ENCODE measurements at places on chromosomes 6 and 20. TPM values are rescaled to one million over a fixed set of nuclear protein-coding genes. Genes with fewer than 3 reads are reported as not detected.

DNA sequence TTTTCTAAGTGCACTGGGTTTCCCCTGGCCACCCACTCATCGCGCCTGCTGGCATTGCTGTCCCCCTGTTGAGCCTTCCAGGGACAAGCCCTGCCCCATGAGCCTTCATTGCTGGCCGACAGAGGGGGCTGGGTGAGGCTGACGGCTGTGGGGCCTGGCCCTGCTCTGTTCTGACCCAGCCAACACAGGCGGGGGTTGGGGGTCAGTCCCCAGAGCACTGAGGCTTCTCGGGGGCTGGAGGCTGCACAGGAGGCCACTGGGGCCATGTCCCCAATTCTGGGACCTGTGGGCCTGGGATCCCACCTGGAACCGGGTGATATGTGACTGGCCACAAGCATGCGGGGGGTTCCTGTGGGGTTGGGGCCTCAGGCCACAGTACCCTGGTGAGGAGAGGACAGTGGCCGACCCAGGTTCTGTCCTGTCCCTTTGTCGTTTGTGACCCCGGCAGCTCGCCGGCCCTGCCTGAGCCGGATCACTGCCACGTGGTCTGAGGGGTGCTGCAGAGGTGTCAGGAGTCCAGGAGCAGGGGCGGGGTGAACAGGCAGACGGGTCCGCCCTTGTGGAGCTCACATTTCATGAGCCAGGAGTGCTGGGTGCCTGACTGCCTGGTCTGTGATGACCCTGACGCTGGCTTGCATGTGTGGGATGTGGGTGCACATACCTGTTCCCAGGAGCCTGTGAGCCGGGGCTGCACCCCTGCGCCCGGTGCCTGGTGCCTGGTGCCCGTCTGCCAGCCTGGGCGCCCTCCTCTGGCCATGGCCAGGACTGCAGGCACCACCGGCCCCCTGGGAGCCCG, 2.1 kb upstream of the COL20A1 start:
- H3K36me3 ChIP-seq: no peaks in the 10 kb centered on the region
- peaks cover 11% of the 10 kb centered on the region for H3K27me3 ChIP-seq
- peak; percentile 72 for DNase-seq
- no peak overlapping the region for H3K27ac ChIP-seq
- H3K4me3 ChIP-seq: no peak overlapping the region

DNA sequence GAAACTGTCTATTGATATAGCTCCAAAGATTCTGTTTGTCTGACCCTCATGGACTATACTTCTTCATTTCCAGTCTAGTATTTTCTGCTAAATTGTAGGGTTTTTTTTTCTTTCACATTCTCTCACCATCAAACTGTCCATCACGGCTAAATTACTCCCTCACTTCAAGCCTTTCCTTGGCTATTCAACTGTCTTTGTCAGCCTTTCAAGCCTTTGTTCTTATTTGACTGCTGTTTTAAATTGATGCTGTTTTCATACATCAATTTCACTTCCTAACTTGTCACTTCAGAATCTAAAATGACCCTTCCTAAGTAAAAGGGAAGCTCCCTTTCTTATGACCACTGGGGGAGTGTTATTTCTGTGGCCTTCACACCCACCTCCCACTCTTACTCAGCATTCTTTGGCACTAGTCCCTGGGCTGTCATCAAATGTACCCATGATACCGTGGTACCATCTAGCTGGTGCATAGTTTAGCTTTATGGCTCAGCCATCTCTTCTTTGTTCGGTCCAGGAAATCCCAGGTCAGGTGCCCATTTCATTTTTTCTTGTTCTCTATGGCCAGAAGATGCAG, 8.6 kb downstream of the GJA1 start:
- no peak for DNase-seq
- peaks cover 36% of the 10 kb centered on the region for H3K36me3 ChIP-seq
- no peaks in the 10 kb centered on the region for H3K27me3 ChIP-seq
- no peak overlapping the region for H3K4me3 ChIP-seq
- H3K4me1 ChIP-seq: peaks cover 41% of the 10 kb centered on the region
- no peak overlapping the region for H3K27ac ChIP-seq

DNA sequence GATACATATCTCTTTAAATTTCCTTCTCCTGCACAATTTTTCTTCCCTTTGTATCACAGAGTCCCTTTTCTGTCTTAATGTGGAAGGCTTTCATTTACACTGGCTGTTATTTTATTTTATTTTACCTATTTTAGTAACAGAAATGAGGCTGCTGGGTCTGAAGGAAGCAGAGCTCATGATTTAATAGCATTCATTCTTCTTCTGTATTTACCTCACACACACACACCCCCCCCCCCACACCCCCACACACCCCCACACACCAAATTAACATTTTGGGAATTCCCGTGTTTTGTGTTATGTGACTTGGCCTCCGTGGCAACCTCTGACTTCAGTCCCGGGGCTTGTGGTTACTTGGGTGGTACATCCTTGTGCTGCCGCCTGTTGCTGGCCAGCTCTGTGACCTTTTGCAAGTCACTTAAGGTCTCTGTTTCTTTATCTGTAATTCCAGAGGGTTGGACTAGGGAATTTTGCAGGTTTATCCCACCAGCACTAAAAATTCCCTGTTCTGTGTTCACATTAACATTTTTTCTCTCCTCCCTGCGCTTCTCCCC, 108.8 kb downstream of the TIAM2 start:
- H3K36me3 ChIP-seq: no peaks in the 10 kb centered on the region
- no peak for DNase-seq
- H3K27ac ChIP-seq: no peak overlapping the region
- no peaks in the 10 kb centered on the region for H3K27me3 ChIP-seq
- peaks cover 8% of the 10 kb centered on the region for H3K4me1 ChIP-seq

DNA sequence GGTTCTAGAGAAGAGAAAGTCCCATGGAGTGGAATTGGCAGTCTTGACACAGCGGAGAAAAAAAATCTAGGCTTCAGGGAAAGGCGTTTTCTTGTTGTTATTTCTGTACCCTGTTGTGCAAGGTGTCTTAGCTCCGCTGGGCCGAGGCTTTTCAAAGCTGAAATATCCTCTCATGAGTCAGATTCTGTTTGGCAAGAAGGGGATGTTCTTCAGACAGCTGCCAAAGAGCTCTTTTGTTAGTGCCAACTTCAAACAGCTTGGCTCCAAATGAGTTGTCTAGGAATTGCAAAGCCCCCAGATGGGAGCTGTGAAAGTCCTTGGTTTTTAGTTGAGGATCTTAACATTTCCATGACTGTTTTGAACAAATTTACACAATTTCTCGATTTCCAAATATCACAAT, 45.6 kb downstream of the LRRN4 start:
- no peaks in the 10 kb centered on the region for H3K27me3 ChIP-seq
- DNase-seq: peak; percentile 16
- peaks cover 24% of the 10 kb centered on the region for H3K4me1 ChIP-seq
- H3K36me3 ChIP-seq: peaks cover 4% of the 10 kb centered on the region
- H3K27ac ChIP-seq: no peak overlapping the region
- H3K4me3 ChIP-seq: no peak overlapping the region

Gene NOTCH4
- total RNA-seq: 4.5 TPM

- no peak overlapping the region for H3K4me3 ChIP-seq
- H3K27ac ChIP-seq: no peak overlapping the region
- no peaks in the 10 kb centered on the region for H3K36me3 ChIP-seq
- H3K27me3 ChIP-seq: no peaks in the 10 kb centered on the region
Measured at GRCh38 chr20:15455279-15455678, 1117.9 kb upstream of the FLRT3 start.

DNA sequence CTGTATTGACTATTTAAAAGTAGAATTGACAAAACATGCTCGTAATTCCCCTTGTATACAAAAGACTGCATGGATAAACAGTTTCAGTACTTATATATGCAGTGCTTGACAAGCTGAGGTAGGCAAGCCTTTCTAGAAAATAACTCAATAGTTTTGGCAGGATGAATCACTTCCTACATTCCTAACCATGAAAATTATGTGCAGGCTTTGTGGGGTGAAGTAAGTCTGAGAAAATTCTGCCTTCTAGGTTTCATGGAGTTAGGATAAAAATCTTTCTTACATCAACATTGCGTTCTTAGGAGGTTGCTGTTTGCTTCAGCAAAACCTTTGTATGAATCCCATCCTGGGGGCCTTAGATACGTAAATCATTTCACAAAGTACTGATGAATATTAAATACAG, 801.4 kb upstream of the EYS start:
- H3K27me3 ChIP-seq: no peaks in the 10 kb centered on the region
- H3K36me3 ChIP-seq: no peaks in the 10 kb centered on the region
- no peaks in the 10 kb centered on the region for H3K4me1 ChIP-seq
- no peak overlapping the region for H3K27ac ChIP-seq

GRCh38 chr20:23245553-23246181, 104.9 kb upstream of the NXT1 start:
- DNase-seq: peak; percentile 59
- no peak overlapping the region for H3K27ac ChIP-seq

- H3K27me3 ChIP-seq: no peaks in the 10 kb centered on the region
- DNase-seq: no peak
- peaks cover 11% of the 10 kb centered on the region for H3K4me1 ChIP-seq
- no peaks in the 10 kb centered on the region for H3K36me3 ChIP-seq
Measured at GRCh38 chr6:29376003-29376402, 912 bp upstream of the OR12D3 start.

DNA sequence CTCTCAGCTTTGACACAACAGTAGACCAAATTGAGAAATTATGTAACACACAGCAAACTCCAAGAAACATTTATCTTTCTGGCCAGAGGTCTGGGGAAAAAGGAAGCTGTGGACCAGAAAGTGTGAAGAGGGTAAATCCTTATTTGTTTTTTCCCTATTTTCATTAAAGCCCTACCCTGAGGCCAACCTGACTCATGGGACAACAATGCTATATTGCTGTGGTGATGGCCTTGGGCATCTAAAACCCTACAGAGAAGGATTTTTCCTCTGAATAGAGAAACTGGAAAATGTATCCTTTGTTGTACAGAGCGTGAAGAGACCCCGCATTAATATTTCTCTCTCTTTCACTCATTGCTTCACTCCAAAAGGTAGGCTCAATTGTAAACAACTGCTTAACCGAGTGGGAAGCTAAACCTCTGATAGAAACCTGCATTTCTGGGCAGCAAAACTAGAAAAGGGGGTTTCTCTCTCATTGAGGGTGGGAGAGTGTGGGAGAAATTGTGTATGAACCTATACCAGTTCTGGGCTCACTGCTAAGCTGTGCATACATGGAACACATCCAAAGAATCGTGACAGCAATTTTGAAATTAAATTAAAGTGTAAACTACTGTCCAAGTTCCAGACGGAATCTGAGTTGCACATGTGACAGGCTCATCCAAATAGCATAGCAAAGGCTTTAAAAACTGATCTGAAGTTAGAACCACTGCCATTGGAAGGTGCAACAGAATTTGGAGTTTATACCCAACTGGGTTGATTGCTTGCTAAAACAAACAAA, 175.5 kb downstream of the CLVS2 start:
- H3K27me3 ChIP-seq: no peaks in the 10 kb centered on the region
- no peaks in the 10 kb centered on the region for H3K4me1 ChIP-seq
- H3K27ac ChIP-seq: no peak overlapping the region
- no peak for DNase-seq

Gene GGT7
- total RNA-seq: 22.3 TPM
